ENCODE measurements at places on chromosomes 11 and 22.
A peak's percentile ranks its signal among the peaks of the same experiment; 100 is the strongest.

- peak; percentile 41 for DNase-seq
Measured at GRCh38 chr22:30305906-30306626, 16.8 kb upstream of the CASTOR1 start.

DNA sequence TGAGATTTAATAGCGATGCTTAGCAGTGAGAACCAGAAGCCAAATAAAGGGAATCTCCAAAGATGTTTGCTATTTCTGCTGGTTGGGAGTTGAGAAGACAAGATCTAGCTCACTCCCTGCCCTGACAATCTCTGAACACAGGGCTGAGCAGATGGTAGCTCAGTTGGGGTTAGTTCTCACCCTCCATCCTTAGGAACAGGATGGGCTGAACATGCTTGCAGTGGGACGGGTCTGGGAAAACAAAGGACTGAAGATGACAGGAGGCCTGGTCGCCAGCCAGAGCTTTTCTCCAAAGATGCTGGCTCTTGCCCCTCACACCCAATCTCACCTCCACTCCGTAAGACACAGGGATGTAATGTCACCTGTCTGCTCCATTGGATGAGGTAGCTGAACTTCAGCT, 72.7 kb downstream of the SC5D start:
- no peak for DNase-seq

DNA sequence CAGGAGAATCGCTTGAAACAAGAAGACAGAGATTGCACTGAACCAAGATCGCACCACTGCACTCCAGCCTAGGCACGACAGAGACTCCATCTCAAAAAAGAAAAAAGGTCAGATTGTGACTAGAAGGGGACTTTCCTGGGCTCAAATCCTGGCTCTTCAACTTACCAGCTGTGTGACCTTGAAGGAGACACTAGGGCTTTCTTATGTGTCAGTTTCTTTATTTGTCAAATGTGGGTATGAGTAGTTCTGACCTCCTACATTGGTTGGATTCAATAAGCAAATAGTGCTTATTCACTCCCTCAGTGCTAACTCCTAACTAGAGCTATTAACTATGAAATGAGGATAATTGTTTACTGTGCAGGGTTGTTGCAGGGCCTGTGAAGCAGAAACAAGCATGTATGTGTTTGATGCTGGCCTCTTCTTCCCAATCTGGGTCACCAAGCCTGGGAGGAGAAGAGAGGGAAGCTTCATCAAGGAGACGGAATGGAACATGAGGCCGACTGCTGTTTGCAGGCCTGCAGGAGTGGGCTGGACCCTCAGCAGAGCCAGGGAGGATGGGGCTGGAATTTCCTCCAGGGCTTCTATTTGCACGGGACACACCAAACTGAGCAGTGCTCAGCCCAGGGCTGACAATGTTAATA, 22.5 kb downstream of the RHOD start:
- no peak for DNase-seq

GRCh38 chr22:42643634-42644421, 3.4 kb upstream of the ATP5MGL start:
- no peak for DNase-seq

GRCh38 chr11:126522152-126522551, 166.7 kb downstream of the ST3GAL4 start:
- DNase-seq: no peak

GRCh38 chr11:72379384-72380131, 54.8 kb downstream of the CLPB start:
- no peak for DNase-seq

- no peak for DNase-seq
Measured at GRCh38 chr11:109972939-109973338, 120.3 kb upstream of the ZC3H12C start.

- no peak for DNase-seq
Measured at GRCh38 chr11:73866586-73866996, 10.1 kb downstream of the COA4 start.

GRCh38 chr11:102807921-102808320, 10.0 kb upstream of the MMP1 start:
- DNase-seq: peak; percentile 28

DNA sequence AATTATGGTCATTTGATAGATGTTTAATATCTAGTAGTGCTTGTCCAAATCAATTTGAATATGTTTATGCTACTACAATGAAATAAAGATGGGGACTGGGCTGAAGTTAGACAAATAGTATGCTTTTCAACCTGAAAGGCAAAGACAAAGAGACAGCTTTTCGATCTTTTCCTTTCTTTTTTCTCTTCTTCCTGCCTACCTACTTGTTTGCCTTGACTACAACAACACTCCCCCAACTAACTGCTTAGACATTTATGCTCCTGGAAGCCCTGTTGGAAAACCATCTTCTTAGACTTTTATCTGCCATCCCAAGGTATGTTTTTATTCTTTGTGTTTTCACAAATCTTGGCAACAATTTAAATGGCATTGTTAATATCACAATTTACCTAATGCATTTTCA, 374.4 kb upstream of the DDI1 start:
- peak; percentile 70 for DNase-seq

DNA sequence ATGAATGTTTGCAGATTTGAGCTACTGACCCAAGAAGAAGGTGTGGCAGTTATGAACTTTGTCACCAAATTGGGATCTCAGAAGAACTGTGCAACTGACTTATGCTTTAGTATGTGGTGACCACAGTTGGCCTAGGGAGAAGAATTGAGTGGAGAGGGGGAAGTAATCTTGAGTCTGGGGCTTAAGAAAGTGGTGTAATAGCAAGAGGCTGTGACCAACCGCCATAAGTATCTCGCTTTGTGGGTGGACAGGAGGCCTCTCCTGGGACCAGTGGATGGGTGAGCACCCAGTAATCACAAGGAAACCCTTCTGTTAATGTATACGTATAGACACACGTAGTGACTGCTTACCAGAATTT, 12.7 kb upstream of the IL10RA start:
- DNase-seq: no peak

DNA sequence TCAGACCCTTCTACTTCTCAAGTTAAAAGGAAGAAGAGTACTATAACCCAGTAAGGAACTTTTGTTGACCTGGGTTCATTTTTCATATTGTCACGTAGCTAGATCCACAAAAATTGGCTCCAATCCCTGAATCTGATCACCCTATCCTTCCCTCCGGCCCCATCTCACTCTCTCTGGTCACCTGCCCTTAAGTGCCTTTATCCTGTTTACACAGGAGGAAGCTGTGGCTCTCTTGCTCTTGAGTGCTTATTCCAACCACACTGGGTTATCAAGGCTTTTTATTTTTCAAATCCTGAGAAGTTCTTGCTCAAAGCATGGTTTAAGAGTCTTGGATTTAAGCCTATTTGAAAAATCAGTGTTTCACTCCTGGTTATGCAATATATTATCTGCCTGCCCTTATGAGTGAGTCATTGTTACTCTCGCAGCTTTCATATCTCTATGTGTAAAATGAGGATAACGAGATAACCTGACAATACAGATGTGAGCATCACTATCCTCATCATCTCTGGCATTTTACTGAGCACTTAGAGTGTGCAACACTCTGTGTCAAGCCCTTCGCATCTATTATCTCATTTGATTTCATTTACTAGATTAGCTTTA, 293.9 kb downstream of the GUCY1A2 start:
- no peak for DNase-seq

DNA sequence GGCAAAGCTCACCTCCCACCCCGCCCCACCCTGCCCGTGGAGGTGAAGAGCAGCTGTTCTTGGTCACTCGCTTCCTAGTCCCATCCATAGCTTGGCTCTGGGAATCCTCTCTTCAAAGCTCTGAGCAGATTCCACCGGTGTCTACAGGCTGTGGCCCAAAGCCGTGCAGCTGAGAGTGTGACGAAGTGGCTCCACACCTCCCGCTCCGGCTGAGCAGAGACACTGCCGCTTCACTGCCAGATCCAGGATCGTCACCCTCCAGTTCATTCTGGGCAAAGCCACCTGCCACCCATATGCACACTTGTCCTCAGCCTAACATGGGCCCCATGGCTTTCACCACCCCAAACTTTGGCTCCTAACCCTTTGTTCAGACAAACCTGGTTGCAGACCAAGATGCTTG, 532.9 kb upstream of the B3GAT1 start:
- no peak for DNase-seq

- DNase-seq: no peak
Measured at GRCh38 chr11:37371346-37371970, 773.4 kb upstream of the RAG2 start.
